Immature natural killer cell (primary cell): ENCODE measurements at places on chromosomes 12 and 14. TPM values are rescaled to one million over a fixed set of nuclear protein-coding genes. Genes with fewer than 3 reads are reported as not detected.

Gene AKAP3
- 2.0 TPM for polyA plus RNA-seq

GRCh38 chr14:78917462-78917861, 747.3 kb downstream of the NRXN3 start:
- no peak for DNase-seq

- DNase-seq, result no peak
Measured at GRCh38 chr12:32947206-32948067, 50.9 kb upstream of the PKP2 start.

Gene NRXN3
- polyA plus RNA-seq, result not detected

- no peak for DNase-seq
Measured at GRCh38 chr12:12404297-12404696, 47.4 kb downstream of the BORCS5 start.

DNA sequence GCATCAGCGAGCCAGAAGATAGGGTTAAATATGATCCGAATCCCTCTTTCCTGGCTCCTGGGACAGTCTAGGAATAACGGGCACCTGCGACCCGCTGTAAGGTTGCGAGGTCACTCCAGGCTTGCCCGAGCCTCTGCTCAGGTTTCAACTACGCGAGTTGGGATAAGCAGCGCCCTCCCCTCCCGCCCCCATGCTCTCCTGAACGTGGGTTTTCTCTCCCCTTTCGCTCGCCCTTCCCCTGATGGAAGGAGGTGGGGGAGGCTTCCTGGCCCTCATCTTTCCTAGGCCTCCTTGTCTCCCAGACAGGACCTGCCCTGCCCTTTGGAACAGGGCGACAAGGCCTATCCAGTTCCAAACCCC, 753 bp upstream of the ATP5MC2 start:
- no peak for DNase-seq

Gene PGAM5
- 18.7 TPM for polyA plus RNA-seq

DNA sequence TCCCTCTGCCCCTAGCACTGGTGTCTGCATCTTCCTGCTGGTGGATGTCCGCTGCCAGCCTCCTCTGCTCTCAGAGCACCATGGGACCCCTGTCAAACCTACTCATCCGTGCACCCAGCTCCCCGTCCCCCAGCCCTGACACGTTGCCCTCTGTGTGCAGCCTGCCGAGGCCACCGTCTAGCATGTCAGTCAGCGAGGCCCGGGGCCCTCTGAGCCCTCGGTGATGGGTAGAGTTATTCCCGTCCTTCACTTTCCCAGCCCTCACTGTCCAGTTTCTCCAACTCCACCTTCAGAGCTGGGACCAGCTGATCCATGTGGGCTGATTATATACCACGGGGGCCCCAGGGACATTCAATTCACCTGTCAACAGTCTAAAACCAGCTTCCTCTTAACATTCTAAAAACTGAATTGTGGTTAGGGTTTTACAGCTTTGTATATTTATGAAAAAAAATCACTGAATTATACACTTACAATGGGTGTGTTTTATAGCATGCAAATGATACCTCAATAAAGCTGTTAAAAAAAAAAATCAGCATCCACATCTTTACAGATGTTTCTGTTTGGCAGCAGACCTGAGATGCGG, 61.3 kb downstream of the CCDC88C start:
- no peak for DNase-seq

Gene INSM2
- polyA plus RNA-seq, result not detected

Gene TMEM179
- not detected for polyA plus RNA-seq

Gene AGAP2
- polyA plus RNA-seq, result 3.2 TPM

DNA sequence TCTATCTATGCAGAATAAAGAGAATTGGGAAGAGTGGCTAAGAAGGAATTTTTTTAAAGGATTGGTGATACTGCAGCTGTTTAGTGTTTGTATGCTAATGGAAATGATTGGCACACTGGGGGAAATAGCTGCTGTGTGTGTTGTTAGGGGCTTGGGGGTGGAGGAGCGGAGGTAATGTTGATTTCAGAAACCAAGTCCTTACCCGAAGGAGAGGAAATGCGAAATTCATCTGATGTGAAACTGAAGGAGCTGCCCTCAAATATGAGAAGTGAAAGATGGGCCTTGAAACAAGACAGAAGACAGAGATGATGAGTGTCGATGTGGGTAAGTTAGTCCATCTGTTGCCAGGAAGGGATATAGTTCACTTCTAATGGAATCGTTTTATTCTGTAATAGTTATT, 21.2 kb upstream of the RNASE12 start:
- no peak for DNase-seq

Gene SLC7A7
- 5.8 TPM for polyA plus RNA-seq

DNA sequence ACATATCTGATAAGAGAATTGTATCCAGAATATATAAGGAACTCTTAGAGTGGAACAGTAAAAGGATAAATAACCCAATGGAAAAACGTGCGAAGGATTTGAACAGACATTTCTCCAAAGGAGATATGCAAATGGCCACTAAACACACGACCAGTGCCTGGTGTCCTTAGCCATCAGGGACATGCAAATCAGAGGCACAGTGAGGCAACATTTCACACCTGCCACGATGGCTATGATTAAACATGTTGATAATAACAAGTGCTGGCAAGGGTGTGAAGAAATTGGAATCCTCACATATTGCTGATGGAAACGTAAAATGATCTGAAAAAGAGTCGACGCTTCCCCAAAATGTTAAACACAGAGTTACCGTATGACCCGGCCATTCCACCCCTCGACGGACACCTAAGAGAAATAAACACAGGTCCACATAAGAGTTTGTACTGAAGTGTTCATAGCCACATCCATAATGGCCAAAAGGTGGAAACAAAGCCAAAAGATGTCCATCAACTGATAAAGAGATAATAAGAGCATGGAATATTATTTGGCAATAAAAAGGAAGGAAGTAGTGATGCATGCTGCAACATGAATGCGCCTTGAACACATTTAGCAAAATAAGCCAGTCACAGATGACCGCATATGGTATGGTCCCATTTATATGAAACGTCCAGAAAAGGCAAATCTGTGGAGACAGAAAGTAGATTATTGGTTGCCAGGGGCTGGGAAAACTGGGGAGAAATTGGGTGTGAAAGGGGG, 6.3 kb upstream of the TMEM121 start:
- DNase-seq, result no peak

DNA sequence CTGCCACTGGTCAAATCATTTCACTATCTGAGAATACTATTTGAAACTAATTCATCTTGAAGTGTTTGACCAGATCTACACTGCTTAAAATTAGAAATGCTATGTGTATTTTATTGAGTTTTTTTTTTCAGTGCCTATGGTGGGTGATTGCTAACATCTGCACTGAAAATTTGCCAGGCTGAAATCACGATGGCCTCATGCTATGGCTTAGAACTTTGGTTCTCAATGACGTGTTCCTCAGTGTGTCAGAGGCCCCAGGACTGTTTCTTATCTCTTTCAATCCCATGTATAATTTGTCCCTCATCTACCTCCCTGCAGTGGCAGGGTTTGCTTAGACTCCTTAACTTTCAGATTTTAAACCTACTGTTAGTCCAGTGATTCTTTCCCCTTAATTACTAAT, 36.2 kb upstream of the NKX2-8 start:
- no peak for DNase-seq

Gene TMTC2
- not detected for polyA plus RNA-seq

- DNase-seq, result no peak
Measured at GRCh38 chr12:8156845-8157244, at the start of gene ZNF705A. Gene ZNF705A (plus strand): TSS chr12:8157015. CDS start chr12:8172626, 15,611 bp downstream.

DNA sequence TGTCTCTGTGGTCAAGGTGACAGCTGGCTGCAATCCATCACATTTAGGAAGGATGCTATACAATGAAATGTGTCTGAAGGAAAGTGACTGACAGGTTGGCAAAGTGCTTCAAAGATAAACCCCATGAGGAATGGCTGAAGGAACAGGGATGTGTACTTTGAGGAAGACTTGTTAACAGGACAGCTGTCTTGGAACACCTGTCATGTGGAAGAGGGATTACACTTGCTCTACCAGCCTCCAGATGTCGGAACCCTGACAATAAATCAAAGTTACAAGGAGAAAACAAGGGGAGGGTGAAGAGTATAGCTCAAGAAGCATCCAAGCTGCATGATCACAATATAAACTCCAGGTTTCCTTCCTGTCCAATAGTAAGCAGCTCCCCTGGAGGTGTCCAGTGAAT, 147.8 kb upstream of the TMCC3 start:
- no peak for DNase-seq

DNA sequence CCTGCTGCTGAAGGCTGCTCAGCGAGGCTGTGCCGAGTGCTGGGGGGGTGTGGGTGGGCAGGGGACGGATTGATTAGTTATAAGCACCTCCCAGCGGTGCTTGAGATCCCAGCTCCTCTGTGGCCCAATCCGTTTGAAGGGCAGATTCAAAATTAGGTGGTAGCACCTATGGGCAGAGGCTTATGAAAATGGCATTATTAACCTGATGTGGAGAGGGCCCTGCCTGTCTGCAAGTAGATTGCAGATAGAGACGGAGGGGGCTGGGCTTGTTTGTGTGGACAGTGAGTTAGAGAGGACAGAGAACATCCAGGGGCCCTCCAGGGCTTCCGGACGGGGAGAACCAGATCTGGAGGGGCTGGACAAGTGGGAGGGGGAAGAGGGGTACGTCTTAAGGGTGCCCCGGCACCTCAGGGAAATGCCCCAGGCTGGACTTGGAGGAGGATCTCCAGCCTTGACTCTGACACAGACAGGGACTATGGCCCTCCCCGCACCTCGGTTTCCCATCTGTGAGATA, at the start of gene RTL1:
RTL1 (minus strand) TSS at position 51 of the 514 bp plus-strand sequence. CDS start 18,934 bp downstream, outside the sequence.
- DNase-seq, result no peak

DNA sequence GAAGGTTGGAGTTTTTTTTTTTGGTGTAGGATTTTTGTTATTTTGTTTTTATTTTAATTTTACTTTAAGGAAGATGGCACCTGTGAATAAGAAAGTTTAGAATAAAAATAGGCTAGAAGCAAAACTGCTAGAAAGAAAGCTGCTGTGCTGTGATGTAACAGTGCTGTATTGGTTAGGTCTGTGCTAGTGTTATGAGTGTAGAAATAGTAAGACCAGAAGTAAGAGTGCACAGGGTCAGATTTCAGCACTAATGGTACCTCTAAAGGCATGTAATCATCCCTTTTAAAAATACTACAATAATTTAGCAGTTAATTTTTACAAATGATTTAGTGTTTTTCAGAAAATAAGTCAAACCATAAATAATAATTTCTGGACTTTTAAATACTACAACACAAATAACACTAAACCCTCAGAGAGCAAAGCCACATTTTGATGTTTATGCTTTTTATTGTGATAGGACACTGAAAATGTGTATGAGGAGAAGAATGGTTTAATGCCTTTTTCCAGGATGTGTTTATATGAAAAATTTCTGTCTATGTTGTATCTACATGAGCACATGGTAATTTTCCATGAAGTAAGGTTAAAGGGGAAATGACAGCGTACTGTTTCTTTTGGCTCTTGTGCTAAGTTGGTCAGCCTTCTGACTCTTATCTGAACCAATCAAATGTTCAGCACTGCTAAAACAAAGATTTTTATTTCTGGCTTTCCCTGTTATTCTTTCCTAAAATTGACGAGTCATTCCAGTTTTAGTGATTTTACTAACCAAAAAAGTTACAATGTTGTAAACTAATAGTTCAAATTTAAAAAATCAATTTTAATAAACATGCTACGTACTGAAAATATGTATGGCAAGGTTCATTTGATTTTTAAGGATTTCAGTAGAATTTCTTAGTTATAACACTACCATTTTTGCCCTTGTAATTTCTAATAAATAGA, 96.1 kb downstream of the PPHLN1 start:
- no peak for DNase-seq
